ENCODE measurements at places on chromosomes 1 and 21.

GRCh38 chr1:11341901-11342552, 69.0 kb downstream of the UBIAD1 start:
- DNase-seq = no peak

DNA sequence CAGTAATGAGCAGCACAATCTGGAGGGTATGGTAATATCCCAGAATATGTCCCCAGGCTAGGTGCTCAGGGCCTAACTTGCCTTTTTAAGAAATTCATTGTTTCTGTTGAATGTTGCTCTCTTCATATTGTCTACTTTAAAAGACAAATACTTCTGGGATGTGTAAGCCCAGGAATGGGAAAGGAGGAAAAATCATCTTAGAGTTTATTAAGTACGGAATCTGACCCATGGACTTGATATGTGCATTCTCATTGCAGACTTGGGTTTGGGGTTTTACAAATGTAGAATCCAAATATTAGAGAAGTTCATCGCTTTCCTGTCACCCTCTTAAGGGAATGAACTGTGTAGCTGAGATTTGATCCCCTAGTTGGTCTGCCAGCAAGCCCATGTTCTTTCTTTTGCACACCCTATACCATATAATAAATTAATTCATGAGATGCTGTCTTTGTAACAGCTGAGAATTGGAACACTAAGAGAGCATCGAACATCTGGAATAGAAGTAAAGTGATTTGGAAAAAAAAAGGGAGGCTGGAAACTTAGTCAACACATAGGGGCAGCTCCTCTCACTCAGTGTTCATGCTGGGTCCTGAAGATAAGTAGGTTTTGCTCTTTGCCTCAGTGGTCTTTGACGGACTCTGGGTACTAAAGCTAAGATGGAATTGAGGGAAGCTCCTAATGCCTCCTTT, 235.8 kb upstream of the C1orf105 start:
- no peak for DNase-seq

DNA sequence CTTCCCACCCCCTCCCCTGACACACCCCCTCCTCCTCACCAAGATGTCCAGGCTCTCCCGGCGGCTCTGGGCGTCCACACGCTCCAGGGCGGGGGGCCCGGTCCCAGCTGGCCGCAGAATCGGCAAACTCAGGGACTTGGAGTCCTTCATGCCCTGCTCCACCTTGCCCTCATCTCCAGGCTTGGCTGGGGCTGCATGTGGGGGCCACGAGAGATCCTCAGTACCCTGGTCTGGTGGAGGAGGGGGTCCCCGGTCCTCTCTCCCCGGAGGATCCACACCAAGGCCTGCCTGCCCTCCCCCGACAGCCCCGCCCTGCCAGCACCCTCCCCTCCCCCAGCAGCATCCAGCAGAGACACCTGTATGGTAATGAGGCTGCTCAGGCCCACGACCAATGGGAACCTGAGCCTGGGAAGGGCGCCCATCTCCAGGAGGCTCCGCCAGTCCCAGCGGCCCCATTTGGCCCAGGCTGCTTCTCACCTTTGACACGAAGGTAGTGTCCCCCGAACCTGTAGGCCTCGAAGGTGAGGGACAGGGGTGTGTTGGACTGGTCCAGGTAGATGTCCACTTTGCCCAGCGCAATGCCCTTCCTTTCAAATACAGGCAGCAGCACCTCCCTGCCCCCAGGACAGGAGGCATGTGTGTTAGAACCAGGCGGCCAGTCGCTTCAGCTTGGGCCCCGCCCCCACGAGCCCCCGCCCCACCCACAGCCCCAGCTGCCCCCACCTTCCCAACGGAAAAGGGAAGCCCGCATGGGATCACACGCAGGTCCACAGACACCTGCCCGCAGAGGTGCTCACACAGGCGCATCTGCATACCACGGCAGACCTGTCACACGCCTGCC, 8.2 kb upstream of the TNFRSF25 start:
- no peak for DNase-seq

GRCh38 chr1:185996211-185996610, 262.0 kb downstream of the HMCN1 start:
- no peak for DNase-seq

GRCh38 chr1:12745992-12746323, at the start of gene CFAP107:
Gene CFAP107 (plus strand): TSS chr1:12746200. CDS start chr1:12746431, 231 bp downstream.
- DNase-seq = no peak

GRCh38 chr21:33634254-33634653, 7.3 kb downstream of the CRYZL1 start:
- DNase-seq = no peak

- no peak for DNase-seq
Measured at GRCh38 chr1:206974140-206974539, 3.9 kb upstream of the FCAMR start.
